Lower leg skin (tissue), 4 donors: ENCODE measurements at places on chromosomes 12 and 14. TPM values are rescaled to one million over a fixed set of nuclear protein-coding genes. Genes with fewer than 3 reads are reported as not detected.
A peak's percentile ranks its signal among the peaks of the same experiment; 100 is the strongest.

GRCh38 chr14:36653962-36654793 lies 7.5 kb upstream of the PAX9 start:
- no peak for DNase-seq

DNA sequence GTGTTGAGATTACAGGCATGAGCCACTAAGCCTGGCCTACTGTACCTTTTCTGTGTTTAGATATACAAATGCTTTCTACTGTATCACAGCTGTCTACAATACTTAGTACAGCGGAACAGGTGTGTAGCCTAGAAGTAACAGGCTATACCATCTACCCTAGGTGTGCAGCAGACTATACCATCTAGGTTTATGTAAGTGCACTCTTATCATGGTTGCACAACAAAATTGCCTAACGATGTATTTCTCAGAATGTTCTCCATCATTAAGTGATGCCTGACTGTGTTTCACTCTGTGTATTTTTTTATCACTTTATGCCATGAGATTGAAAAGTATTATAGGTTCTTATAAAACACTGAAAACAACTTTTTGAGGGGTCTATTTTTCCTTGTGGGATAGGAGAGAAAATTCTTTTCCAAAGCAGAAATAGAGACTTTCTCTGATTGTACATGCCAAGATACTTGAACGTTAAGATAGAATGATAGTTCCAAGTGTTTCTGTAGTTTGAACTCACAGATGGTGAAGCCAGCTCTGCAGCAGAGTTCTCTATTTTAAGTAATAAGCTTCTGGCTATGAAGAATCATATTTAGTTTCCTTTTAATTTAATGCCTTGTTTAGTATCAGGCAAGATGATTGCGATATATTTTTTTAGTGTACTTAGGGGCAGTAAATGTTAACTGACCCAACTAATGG lies 17.0 kb downstream of the TMPRSS12 start:
- no peak for DNase-seq

- peak; percentile 42 for DNase-seq
These were observed 35.9 kb upstream of the CLIP1 start for GRCh38 chr12:122458105-122459035.

Gene PRKD1
- total RNA-seq = 1.5 TPM

- DNase-seq = no peak
These were observed 48.4 kb downstream of the FBXW8 start for GRCh38 chr12:116959198-116959460.

DNA sequence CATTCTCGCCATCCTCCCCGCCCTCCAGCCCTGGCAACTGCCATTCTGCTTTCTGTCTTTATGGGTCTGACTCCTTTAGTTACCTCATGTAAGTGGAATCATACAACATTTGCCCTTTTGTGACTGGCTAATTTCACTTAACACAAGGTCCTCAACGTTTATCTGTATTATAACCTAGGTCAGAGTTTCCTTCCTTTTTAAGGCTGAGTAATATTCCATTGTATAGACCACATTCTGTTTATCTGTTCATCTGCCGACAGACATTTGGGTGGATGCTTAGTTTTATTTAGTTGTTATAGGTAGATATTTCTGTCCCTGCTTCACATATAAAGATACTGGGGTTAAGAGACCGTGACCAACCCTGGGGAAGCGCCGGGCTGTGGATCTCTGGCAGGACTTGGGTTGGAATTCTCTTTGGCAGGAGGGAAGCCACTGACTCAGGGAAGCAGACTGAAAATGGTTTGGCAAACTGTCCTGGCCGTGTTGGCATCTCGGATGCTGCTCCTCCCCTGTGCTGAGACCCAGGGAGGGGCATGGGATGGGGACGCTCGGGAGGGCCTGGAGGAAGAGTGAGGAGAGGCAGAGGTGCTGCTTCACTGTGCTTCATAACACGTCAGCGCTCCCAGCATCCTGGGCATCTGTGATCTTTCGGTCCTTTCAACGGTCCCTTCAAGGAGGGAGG lies 38.9 kb downstream of the TEAD4 start:
- DNase-seq = no peak

GRCh38 chr14:85675957-85676356 lies 146.0 kb downstream of the FLRT2 start:
- no peak for DNase-seq

DNA sequence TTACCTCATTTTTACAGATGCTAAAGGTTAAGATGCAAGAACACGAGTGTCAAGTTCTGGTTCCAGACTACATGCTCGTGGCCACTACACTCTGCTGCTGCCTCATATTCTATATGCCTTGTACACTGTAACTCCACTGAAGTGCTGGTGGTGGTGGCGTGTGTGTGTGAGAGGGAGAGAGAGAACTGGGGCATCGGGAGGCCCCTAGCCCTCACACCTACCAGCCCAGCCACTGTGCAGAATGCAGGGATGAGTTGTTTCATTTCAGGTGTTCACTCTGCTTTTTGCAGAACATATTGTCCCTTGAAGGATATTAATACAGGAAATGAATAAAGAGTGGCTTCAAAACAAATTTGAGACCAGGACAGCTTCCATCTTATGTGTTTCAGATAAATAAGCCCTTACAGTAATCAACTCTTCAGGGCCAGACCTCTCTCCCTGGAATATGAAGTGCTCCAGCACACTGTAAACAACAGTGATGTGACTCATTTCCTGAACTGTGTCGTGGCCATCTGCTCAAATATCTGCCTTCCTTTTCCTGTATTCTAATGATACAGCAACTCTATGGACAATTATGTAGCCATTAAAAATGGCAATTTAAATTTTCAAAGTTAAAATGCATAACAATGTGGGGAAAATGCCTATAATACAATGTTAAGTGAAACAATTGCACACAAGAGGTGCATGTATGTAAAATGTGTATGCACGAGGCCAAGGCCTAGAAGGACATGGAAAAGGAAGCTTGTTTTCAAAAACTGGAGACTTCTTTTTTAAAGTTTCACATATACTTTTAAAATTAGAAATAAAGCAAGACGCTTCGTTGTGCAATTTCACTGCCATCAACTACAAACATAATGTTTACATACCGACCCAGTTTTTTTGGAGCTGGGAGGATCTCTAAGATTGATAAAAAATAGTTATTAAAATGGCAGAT lies 215.4 kb downstream of the PELI2 start:
- DNase-seq = no peak

DNA sequence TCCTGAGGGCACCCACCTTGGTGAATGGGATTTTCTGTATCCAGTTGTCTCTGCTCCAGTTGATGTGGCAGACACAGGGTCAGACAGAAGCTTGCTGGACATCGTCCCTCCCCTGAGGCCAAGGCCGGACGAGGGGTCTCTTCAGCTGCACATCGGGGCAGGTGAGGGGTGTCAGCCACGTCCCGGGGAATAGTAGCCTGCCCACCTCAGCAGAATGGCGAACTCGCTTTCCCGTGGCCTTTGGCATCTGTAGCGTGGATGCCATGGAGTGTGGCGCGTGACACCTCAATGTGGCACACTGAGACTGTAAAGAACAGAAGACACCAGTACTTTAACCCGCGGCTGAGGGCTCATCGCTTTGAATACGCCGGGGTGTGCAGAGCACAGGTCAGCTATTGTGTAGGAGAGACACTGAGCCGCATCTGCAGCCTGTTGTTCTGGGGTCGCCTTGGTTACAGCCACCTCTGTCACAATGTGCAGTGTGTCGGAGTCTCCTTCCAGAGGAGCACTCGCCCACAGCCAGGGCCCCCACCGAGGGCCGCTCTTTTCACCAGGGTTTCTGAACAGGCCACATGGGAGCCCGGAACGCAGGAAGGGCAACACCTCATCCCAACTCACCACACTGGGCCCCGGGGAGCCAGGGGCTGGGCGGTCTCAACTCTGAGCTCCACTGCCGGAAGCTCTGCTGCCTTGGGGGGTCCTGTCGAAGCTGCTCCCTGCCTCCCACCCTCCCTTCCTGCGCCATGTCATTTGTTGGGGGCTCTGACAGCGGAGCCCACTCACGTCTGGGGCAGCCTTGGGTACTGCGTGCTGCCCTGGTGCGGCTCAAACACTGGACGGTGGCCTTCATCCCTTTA lies 77.0 kb downstream of the ADGRD1 start:
- DNase-seq = no peak

Gene BIN2
- 0.93 TPM for total RNA-seq

- no peak for DNase-seq
These were observed 240.4 kb downstream of the SNAPC1 start for GRCh38 chr14:62002642-62003041.

GRCh38 chr14:31106768-31107167 lies 80.6 kb upstream of the STRN3 start:
- no peak for DNase-seq

DNA sequence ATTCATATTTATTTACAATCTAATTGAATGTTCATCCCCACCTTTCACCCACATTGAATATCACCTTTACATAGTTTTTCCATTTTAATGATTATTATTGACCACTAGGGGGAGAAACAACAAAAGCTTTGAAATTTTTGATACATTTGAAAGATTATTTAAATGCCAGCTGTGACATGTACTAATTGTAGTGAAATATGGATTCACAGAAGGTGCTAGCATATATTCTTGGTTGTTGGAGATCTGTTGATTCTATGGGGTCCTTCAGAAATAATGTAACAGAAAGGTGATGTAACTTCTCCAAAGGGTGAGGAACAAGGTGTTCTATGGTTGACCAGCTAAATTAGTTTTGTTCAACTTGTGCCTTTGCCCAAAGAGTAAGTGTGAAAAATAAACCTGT lies 22.4 kb upstream of the GPR33 start:
- DNase-seq = no peak

Gene DAO
- not detected for total RNA-seq

- DNase-seq = no peak
These were observed 6.1 kb upstream of the KRT74 start for GRCh38 chr12:52579468-52580465.

Gene ZNF891
- total RNA-seq = 1.6 TPM

DNA sequence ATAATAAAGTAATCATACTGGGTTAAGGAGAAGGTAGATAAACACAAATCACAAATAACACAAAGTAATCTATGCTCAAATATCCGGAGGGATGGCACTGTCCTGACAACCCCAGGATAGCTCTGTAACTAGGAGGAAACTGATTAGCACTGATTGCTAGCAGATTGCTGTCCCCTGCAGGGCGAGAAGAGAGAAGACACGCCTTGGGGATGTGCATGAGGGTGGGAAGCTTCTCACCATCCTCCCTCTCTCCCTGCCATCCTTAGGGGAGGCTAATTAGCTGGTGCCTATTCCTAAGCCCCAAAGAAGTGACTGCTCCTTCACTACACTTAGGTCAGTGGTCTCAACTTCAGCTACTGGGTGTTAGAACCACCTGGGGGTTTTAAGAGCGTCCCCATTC lies 27.0 kb upstream of the TMEM260 start:
- DNase-seq = no peak

DNA sequence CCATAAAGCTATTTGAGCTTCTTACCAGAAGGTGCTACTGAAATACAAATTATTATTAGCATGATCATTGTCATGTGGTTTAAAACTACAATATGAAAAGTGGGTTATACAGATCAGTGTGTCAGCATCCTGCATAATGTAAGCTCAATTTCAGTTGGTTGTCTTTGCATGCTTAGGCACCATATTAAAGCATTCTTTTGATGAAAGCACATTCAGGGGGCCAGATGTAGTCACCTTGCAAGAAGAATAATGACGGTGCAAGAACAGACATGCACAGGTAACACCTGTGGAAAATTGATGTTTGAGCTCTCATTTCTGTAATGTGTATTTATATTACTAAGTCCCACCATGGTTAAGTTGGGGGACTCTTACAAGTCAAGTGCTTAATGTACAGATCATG lies 123.9 kb downstream of the PAX9 start:
- no peak for DNase-seq

Gene POTEM
- not detected for total RNA-seq

Gene CCDC197
- total RNA-seq = not detected

GRCh38 chr14:61746881-61747280 lies 15.3 kb upstream of the SNAPC1 start:
- DNase-seq = no peak

DNA sequence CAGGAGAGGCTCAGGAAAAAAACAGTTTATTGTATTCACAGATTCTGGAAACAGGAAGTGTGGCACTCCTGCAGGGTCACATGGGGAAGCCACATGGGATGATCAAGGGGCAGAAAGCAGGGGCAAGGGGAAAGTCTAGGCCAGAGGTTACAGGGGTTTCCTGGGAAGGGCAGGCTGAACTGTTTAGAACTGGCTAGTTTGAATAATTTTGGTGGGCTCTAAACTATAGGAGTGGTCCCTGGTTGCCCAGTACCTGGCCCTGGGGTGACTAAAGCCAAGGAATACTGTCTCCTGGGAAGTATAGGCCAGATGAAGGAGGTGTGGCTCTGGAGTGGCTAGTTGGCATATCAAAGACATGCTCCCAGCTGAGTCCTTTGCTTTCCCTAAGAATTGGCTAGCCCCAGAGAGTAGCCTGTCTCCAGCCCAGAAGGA lies 169.2 kb downstream of the SLC41A2 start:
- DNase-seq = no peak

- no peak for DNase-seq
These were observed 3.8 kb downstream of the SERPINA3 start for GRCh38 chr14:94615823-94616570.

Gene KLRD1
- total RNA-seq = 0.23 TPM

DNA sequence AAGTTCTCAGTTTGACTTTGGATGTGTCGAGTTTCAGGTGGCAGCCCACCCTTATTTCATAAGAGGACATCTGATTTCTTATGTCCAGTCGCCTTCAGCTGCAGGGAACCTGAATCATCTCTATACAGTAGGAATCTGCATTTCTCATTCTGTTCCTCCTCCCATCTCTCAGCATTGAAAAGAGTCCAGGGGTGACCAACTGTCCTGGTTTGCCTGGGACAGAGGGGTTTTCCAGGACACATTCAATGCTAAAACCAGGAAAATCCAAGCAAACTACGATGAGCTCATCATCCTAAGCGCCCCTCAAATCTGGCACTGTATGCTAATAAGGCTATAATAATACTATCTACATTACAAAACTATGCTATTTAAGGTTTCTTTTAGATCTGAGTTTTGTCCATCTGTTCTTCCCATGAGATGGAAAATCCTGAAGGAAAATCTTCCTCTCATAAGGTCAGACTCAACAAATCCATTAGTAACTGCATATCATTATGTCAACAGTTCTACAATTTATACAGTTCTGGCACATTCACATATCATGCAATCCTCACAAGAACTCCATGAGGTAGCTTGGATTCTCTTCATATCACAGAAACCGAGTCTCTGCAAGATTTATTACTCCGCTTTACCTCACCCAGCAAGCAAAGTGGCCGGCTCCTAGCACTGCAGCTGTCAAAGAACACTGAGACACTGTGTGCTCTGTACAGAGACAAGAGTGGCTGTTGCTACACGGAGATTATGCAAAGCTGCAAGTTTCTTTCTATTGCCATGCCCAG lies 15.6 kb upstream of the CALM1 start:
- no peak for DNase-seq

Gene AP4S1
- total RNA-seq = 15.0 TPM
